ENCODE measurements at places on chromosomes 7 and 10. TPM values are rescaled to one million over a fixed set of nuclear protein-coding genes. Genes with fewer than 3 reads are reported as not detected.
A peak's percentile ranks its signal among the peaks of the same experiment; 100 is the strongest.

The GPR158 gene
- total RNA-seq, result not detected

The IDI2 gene
- total RNA-seq, result not detected

The CUBN gene
- total RNA-seq, result 0.25 TPM

The ANKRD61 gene
- 0.19 TPM for total RNA-seq

The LRRC18 gene
- total RNA-seq, result not detected

The CNNM1 gene
- total RNA-seq, result 1.5 TPM

DNA sequence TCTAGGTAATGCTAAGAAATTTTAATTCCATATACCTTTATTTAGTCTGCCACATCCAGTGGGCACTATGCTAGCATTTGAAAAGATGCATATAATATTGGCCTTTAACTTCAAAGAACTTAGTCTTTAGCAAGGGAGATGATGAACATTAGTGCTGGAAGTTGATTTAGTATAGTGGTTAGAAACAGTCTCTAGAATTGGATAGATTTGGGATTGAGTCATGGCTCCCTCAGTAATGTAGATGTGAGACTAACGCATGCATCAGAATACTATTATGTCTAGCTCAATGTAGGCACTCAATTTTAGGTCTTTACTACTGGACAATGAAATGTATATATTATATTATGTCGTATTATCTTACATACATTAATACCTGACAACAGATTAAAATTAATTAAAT is 5.8 kb downstream of the DKK1 start:
- no peak overlapping the region for H3K4me3 ChIP-seq
- peaks cover 16% of the 10 kb centered on the region for H3K27me3 ChIP-seq
- H3K36me3 ChIP-seq, result no peaks in the 10 kb centered on the region
- no peak overlapping the region for H3K27ac ChIP-seq
- DNase-seq, result no peak
- no peaks in the 10 kb centered on the region for H3K4me1 ChIP-seq

GRCh38 chr10:17808971-17809841 is at the start of gene MRC1:
Gene MRC1, plus strand, starts transcription at chr10:17809348. Its CDS starts 118 bp downstream, at chr10:17809466.
- H3K36me3 ChIP-seq, result no peaks in the 10 kb centered on the region
- no peak for DNase-seq
- H3K4me3 ChIP-seq, result no peak within 1 kb of the TSS
- H3K27me3 ChIP-seq, result peaks cover 30% of the 10 kb centered on the region
- H3K27ac ChIP-seq, result no peak within 1 kb of the TSS

GRCh38 chr7:129923709-129924108 is 29.1 kb downstream of the UBE2H start:
- DNase-seq, result no peak
- no peak overlapping the region for H3K4me3 ChIP-seq
- H3K4me1 ChIP-seq, result peaks cover 36% of the 10 kb centered on the region
- no peaks in the 10 kb centered on the region for H3K27me3 ChIP-seq

GRCh38 chr7:30428246-30429155 is 50.1 kb downstream of the NOD1 start:
- H3K4me1 ChIP-seq, result no peaks in the 10 kb centered on the region
- no peak overlapping the region for H3K4me3 ChIP-seq
- no peak overlapping the region for H3K27ac ChIP-seq
- no peak for DNase-seq

GRCh38 chr7:133513608-133514007 is 260.7 kb downstream of the EXOC4 start:
- H3K4me1 ChIP-seq, result no peaks in the 10 kb centered on the region
- H3K27ac ChIP-seq, result no peak overlapping the region
- no peaks in the 10 kb centered on the region for H3K27me3 ChIP-seq

DNA sequence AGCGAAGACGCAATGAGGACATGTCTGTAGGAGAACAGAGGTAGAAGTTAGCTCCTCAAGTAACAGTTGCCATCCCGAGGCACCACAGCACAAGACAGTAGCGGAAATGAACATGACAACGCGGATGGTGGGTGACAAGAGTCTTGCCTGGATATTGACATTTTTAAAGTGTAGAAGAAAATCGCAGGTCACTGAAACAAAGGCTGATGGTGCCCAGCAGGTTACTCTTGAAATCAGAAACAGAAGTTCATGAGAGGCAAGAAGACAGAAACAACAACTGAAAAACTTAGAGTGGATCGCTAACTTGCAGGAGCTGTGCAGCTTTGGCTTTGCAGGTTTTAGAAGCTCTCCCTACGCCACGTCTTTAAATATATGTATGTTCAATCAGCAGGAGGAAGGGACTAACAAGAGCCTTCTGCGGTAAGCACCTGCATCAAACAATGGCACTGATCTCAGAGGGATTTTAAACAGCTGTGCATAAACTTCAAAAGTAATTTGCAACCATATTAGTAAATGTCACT is 1.8 kb downstream of the PRKCQ start:
- DNase-seq, result peak; percentile 58
- peak overlapping the region; percentile 77 for H3K4me3 ChIP-seq
- H3K4me1 ChIP-seq, result peaks cover 62% of the 10 kb centered on the region
- no peaks in the 10 kb centered on the region for H3K27me3 ChIP-seq

DNA sequence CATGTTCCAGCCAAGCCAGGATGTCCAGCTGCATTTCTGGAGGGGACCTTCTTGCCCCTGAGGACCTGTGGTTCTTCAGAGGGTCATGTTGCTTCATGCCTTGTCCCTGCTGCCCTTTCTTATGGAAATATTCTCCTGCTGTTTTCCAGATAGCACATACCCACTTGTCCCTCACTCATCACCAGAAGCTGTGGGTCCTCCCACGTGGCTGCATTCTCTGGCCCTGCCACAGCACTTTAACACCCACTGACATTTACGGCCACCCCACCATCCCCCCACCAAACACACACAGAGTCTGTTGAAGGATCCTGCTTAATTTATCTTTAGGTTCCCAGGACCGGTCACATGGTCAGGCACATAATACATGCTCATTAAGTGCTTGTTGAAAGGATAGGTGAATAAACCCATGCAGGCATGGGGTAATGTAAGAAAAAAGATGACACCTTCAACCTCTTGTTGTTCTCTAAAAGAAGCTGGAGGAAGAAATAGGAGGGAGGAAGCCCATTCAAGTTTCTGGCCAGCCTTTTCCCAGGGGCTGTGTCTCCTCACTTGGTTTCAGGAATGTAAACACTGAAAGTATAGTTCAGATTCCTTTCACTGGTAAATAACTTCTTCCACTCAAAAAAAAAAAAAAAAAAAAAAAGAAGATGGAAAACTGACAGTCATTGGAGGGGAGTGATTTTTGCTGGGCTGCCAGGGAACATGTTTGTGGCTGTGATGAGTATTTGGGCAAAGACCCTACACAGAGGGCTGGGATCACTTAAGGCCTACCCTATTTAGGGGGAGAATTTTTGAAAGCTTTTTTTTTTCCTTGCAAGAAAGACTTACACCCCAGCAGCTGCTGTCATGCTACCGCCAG is 19.8 kb upstream of the BMPER start:
- H3K4me1 ChIP-seq, result no peaks in the 10 kb centered on the region
- no peaks in the 10 kb centered on the region for H3K36me3 ChIP-seq
- peaks cover 14% of the 10 kb centered on the region for H3K27me3 ChIP-seq
- no peak overlapping the region for H3K4me3 ChIP-seq
- H3K27ac ChIP-seq, result no peak overlapping the region
- no peak for DNase-seq

DNA sequence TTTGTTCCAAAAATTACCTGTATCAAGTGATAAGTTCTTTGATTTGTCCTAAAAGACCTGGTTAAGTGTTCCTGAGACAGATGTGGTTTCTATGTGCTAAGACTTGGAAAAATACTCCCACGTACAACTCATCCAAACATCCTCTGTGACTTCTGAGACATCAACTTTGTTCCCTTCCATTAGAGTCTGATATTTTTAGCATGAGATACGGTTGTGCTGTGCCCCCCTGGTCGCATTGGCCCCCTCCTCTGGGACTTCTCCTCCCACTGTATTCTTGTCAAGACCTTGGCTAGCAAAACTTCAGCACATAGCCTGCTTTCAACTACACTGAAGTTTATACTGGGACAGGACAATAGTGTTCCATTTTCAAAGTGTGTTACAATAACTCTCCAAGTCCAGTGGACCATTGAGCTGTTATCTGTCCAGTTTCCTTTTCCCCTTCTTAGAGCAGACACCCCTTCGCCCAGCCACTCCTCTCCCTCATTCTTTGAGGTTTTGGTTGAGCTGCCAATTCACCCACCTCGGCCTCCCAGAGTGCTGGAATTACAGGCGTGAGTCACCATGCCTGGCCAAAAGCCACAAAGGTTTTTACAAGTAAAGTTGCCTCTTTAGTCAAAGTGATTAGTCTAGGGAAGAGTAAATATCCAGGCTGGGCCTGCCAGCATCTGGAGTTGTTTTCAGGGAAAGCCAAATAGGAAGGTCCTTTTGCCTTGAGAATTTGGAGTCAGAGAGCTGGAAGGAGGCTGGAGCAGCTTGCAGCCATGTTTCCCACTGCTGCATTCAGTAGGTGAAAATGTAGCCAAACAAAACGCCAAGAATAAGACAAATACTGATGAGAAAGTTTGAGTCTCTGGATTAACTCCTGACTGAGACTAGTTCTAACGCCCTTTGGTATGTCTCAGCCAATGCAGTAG is 17.8 kb upstream of the PDLIM1 start:
- no peak overlapping the region for H3K27ac ChIP-seq
- H3K4me1 ChIP-seq, result peaks cover 12% of the 10 kb centered on the region
- no peaks in the 10 kb centered on the region for H3K27me3 ChIP-seq

- H3K4me1 ChIP-seq, result no peaks in the 10 kb centered on the region
- no peak for DNase-seq
- H3K4me3 ChIP-seq, result no peak overlapping the region
- peaks cover 3% of the 10 kb centered on the region for H3K27me3 ChIP-seq
Observed at GRCh38 chr7:34073676-34074075, 168.3 kb downstream of the BMPER start.

- peaks cover 9% of the 10 kb centered on the region for H3K36me3 ChIP-seq
- peaks cover 6% of the 10 kb centered on the region for H3K4me1 ChIP-seq
- no peak for DNase-seq
- peaks cover 3% of the 10 kb centered on the region for H3K27me3 ChIP-seq
- H3K4me3 ChIP-seq, result no peak overlapping the region
Observed at GRCh38 chr7:139942636-139943035, 113.6 kb downstream of the TBXAS1 start.
